ENCODE measurements at places on chromosomes 2 and 18.

DNA sequence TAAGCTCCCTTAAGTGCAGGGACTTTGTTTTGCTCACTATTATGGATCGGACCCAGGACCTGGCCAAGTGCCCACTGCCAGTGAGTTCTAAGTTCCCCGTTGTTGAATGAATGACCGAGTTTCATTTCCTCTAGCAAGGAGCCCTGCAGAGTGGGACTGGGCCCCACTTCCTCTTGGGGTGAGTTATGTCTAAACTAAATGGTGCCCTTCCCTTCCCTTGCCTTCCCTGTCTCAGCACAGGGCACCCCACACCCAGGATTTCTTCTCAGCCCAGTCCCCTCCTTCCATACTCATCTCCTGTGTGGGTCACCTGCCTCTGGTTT lies 195.3 kb upstream of the HS6ST1 start:
- DNase-seq, result no peak

GRCh38 chr2:174023591-174024523 lies 58.7 kb upstream of the SP3 start:
- peak; percentile 19 for DNase-seq

- no peak for DNase-seq
Measured at GRCh38 chr18:61643884-61644647, 248.7 kb downstream of the RNF152 start.

DNA sequence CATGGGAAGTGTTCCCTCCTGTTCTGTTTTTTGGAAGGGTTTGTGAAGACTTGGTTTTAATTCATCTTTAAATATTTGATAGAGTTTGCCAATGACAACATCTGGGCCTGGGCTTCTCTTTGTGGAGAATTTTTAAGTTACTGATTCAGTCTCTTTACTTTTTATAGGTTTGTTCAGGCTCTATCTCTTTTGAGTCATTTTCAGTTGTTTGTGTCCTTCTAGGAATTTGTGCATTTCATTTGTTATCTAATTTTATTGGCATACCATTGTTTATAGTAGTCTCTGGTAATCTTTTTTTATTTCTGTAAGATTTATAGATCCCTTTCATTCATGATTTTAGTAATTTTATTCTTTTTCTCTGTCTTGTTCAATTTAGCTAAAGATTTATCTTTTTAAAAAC lies 14.6 kb downstream of the SCLY start:
- no peak for DNase-seq

- DNase-seq, result no peak
Measured at GRCh38 chr2:33598561-33599174, 431 bp downstream of the FAM98A start.

DNA sequence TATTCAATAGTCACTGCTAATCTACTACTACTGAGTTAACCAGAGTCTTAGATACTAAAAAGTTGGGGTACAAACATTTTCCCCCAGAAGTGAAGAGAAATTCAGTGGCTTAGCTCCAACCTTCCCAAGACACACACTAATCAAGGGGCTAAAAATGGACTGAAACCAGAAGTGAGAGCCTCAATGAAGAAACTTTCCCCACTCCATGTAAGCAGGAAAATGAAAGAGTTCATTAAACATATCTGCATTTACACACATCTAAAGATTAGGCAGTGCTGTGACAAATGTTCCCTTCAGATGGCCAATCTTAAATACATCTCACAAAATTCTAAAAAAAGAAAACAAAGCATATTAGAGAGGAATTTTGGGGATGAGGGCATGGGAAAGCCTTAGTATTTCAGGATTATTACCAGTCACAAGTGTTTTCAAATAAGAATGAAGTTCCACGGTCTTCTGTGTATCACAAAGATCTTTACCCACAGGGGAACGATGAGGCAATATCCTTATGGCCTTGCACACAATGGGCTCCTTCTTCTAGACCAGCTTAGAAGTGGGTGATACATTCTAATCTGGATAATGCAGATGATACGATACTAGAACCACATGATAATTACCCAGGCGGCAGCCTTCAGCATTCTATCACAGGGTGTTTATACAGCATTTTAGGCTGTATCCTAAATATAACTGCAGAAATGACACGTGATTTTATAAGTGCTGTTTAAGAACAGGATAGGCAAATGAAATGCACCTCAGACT lies 17.1 kb downstream of the ANKRD44 start:
- no peak for DNase-seq

DNA sequence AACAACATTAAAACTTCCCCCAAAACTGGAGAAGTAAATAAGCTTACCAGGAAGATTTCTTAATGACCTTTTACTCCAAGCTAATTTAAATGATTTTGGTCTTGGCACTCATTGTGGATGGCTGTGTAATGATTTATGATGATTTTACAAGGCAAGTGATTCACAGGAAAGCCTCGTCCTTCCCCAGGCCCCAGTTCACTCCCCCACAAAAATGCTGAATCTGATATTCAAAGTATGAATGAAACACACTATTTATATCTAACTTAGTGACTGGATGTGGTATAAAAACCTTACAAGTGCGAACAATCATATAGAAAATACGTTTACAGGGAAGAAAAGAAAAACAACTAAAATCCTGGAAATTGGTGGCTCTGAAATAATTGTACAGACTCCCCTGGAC lies 49.8 kb downstream of the ZNF516 start:
- DNase-seq, result no peak

DNA sequence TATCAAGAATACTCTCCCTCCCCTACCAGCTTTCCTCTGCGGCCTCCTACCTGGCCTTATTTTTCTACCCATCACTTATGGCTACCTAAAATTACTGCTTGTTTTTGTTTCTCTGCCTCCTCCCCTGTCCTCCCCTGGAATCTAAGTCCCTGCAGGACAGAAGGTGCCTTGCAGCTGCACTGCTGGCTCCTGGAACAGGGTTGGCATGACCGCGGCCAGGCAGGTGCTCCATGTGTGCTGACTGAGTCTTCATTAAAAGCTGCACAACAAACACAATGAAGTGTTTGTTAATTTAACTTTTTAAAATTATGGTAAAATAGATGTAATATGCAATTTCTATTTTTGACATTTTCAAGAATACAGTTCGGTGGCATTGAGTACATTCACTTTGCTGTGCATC lies 171.9 kb upstream of the FHL2 start:
- no peak for DNase-seq

GRCh38 chr2:60504049-60504448 lies 49.4 kb downstream of the BCL11A start:
- DNase-seq, result no peak

GRCh38 chr18:1774261-1774660 lies 797.0 kb downstream of the METTL4 start:
- no peak for DNase-seq

- no peak for DNase-seq
Measured at GRCh38 chr2:170002096-170002495, 174.8 kb downstream of the UBR3 start.

DNA sequence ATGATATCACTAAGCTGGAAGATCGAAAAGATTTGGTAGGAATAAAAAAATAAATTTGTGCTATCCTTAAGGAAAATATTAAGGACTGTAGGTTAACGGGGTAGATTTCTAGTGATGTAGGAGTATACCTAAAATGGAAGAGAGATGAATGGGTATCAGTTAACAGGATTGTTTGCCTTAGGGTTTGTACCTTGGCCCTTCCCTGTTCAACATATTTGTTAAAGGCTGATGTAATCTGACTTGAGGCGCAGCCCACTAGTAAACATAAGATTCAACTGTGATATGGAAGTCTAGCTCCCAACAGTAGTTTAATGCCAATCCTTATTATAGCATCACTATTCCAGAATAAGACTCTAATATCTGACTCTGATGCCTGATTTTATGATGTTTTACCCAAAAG lies 685.2 kb downstream of the DCC start:
- no peak for DNase-seq

DNA sequence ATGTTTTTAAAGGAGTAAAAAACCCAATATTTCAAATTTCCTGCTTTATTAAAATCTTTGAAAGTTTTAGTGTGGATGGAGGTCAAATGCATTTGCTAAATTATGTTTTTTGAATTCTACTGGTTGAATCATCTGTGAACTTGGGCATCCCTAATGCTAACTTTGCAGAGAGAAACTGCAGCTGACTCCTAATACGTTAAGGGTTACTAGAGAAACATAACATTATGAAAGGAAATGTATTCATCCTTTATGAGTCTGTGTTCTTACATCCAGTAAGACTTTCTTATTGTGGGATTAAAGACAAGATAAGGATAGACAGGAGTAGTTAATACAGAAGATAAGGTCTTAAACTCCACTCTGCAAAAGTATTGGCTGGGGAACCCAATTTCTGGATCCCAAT lies 140.6 kb downstream of the FAM124B start:
- DNase-seq, result no peak

- DNase-seq, result no peak
Measured at GRCh38 chr2:206721256-206721920, 3.2 kb upstream of the DYTN start.

DNA sequence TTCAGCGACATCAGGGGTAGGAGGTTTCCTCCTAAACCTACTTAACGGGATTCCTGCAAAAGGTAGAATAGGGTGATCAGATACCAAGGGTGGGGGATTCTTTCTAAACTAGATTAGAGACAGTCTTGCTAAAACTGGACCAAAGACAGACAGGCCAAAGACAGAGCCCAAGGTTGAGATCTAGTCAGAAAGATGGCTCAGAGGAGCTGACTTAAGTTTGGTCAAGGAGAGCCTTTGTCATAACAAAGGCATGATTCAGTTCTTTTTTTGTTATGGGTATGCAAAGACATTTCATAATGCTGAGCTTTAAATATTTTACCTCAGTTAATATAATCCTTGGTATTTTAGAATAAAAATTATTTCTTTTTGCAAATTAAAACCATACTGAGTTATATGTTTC lies 17.8 kb upstream of the GPR75 start:
- DNase-seq, result no peak

DNA sequence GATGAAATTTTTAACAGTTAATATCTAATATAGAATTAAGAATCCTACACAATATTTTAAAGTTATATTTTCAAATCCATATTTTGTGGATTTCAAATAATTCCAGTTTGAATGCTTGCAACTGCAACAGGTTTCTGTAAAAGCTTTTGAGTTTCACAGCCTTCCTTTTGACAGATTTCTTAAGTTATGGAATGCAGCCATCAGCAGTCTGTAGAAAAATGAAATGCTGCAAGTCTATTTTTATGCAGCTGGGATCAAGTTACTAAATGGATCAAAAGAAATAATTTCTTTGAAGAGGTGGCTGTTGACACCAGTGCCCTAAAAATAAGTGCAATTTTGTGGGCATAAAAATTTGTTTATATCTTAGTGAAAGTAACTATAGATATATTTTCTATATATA lies 657.2 kb downstream of the NRXN1 start:
- DNase-seq, result no peak

- DNase-seq, result no peak
Measured at GRCh38 chr2:164593541-164593940, 27.7 kb downstream of the GRB14 start.

DNA sequence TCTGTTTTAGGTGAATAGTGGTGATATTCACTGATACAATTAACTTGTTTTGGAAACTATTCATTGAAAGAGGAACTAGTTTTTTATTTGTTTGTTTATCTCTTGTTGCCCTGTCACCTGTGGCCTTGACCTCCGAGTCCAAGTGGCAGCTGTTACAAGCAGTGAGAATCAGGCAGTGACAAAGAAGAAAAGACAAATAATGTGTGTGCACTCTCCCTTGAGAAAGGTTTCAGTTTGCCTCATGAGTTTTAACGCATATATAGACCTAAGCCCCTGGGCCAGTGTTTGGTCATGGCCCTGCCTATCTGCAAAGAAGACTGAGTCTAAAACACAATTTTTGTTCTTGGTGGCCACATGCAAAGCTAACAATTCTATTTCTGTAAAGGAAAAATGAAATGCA lies 15.3 kb downstream of the KYNU start:
- DNase-seq, result no peak

DNA sequence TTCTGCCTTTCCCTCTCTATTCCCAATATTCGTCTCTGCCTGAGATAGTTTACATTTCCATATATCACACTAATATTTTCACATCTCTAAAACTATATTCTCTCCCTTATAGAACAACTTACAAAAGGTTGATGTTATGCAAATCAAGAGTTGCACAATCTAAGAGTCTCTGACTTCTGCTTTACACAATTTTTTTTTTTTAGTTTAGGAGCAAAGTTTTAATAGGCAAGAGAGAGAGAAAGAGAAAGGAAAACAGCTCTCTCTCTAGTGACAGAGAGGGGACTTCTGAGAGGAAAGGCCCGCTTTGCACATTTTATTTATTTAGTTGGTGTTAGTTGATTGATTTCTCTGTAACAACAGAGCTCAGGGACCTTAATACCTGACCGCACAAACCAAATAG lies 380.2 kb downstream of the TXNL1 start:
- DNase-seq, result no peak

DNA sequence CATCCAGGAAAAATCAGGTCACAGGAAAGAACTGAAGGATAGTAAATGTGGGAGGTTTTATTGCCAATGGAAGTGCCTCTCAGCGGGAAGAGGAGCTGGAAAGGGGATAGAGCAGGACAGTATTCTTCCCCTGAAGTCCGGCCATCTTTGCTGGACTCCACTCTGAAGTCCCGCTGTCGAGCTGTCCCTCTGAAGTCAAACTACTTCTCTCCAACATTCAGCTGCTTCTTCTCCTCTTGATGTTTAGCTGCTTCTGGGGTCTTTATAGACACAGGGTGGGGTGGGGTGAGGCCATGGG lies 23.5 kb upstream of the SLC39A10 start:
- DNase-seq, result no peak

- no peak for DNase-seq
Measured at GRCh38 chr18:2971741-2972552, 41.0 kb downstream of the LPIN2 start.

- no peak for DNase-seq
Measured at GRCh38 chr2:74894272-74894981, 60.5 kb downstream of the HK2 start.

DNA sequence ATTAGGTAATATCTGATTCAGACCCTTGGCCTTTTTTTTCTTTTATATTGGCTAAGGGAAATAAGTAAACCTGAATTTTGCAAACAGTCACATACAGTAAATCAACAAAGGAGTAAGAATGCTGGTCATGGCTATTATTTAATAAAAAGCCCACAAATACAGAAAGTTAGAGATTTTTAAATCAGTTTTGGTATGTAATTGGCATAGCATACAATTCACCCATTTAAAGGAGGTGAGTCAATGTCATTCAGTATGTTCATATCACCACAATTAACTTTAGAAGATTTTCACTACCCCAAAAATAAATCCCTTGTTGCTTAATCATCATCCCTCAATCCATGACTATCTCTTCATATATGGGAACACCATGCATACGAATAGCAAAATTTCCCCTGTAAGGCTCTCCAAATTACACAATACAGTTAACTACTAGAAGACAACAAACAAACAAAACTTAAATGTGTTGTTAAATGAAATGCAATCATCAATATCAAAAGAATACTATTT lies 45.9 kb upstream of the NYAP2 start:
- DNase-seq, result no peak

DNA sequence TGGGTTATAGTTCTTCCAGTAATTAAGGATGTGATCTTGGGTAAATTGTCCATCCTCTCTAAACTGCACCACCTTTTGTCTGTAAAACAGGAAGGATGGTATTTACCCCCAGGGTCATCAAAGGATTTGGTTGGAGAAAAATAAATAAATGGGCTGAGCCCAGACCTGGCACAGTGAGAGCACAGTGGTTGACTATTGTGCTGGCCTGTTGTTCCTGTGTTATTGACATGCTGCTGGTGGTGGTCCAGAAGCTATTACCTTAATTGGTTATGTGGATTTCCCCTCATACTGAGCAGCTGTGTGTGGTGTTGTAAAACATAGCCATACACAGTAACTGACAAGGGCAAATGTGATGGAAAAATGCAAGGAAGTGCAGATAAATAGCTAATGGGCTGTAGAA lies 746 bp upstream of the IL37 start:
- no peak for DNase-seq
